NCI-H460 (cell line): ENCODE measurements at places on chromosomes 1 and 21. TPM values are rescaled to one million over a fixed set of nuclear protein-coding genes. Genes with fewer than 3 reads are reported as not detected.

Gene INKA2
- total RNA-seq: 0.67 and 1.6 TPM in 2 replicates

Gene AMY1A
- not detected in 2 replicates for total RNA-seq

DNA sequence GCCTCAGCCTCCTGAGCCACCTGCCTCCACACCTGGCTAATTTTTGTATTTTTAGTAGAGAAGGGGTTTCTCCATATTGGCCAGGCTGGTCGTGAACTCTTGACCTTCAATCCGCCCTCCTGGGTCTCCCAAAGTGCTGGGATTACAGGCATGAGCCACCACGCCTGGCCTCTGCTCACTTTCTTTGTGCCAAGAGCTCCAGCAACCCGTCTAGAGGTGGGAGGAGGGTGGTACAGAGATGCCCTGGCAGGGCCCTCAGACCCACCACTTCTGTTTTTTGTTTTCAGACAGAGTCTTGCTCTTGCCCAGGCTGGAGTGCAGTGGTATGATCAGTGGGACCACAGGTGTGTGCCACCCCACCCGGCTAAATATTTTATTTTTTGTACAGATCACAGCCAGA, 6.9 kb upstream of the SYNC start:
- no peak for DNase-seq

DNA sequence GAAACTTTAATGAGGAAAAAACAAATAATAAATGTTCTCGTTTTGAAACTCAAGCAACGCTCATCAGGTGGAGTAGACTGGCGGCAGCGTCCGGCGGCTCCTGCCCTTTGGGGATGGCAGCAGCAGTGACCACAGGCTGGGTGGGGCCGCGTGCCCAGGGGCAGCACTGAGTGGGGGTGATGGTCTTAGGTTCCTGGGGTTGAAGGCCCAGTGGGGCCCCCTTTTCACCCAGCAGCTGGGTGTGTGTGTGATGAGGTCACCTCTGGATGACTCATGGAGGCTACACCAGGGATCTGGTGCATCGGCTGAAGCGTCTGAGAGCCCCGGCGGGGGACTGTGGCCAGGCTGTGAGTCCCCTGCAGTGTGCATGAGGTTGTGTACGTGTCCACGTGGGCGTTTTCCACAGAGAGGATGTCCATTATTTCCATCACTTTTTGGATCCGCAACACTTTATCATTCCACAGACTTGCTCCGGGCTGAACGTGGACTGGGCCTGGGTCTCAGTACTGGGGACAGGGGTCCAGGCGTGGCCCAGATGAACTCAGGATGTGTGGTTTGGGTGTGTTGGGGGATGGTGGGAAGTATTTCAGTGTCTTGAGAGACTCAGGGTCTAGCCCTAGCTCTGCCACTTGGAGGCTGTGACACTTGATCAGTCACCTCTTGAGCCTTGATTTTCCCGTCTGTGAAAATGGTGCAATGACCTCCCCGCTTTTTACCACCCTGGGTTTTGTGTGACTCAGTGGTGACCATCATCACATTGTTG, 25.6 kb downstream of the LDLRAP1 start:
- no peak for DNase-seq

DNA sequence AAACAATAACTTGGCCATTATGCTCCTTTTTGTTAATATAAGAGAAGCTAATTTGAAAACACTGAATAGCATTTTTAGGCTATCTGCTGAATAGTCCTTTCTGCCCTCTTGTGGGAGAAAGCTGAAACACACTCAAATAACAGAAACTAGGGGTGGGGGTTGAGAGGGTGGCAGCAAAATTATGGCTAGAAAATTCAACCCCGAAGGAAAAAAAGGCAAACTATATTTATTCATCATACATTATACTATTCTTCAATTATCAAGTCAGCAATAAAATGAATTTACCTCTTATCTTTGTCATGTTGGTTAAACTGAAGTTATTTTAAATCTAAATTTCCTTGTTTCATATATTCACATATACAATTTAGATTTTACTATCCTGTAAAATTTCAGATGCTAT, 255.9 kb downstream of the FAF1 start:
- peak; percentile 19 for DNase-seq

Gene NEK2
- total RNA-seq: 53.5 and 56.5 TPM in 2 replicates

- no peak for DNase-seq
Observed at GRCh38 chr1:102942324-102942723, 166.0 kb downstream of the COL11A1 start.

GRCh38 chr1:222815440-222815765, 564 bp downstream of the DISP1 start:
- DNase-seq: no peak

- DNase-seq: no peak
Observed at GRCh38 chr1:81149649-81150325, 650.9 kb upstream of the ADGRL2 start.

GRCh38 chr1:186502087-186502486, 41.2 kb upstream of the PDC start:
- no peak for DNase-seq

- DNase-seq: no peak
Observed at GRCh38 chr1:211518330-211519289, 26.6 kb upstream of the RD3 start.

Gene EPS15
- total RNA-seq: 20.5 and 21.3 TPM in 2 replicates

Gene ZBTB8B
- total RNA-seq: not detected in 2 replicates

DNA sequence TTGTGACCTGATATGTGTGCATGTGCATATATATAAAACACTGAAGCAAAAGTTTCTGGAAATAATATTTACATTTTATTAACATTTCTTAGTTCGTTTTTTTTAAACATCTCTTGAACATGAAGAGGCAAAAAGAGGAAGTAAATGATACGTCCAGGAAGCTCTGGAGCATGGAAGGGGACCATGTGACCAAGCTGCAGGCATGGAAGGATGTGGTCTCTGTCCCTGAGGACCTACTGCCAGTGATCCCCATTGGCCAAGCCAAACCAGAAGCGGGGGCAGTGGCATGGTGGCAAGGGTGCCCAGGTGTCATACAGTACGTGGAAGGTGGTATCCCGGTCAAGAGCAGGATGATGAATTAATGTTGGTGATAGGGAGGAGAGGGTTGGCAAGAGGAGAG, 268.3 kb upstream of the PROX1 start:
- DNase-seq: no peak

DNA sequence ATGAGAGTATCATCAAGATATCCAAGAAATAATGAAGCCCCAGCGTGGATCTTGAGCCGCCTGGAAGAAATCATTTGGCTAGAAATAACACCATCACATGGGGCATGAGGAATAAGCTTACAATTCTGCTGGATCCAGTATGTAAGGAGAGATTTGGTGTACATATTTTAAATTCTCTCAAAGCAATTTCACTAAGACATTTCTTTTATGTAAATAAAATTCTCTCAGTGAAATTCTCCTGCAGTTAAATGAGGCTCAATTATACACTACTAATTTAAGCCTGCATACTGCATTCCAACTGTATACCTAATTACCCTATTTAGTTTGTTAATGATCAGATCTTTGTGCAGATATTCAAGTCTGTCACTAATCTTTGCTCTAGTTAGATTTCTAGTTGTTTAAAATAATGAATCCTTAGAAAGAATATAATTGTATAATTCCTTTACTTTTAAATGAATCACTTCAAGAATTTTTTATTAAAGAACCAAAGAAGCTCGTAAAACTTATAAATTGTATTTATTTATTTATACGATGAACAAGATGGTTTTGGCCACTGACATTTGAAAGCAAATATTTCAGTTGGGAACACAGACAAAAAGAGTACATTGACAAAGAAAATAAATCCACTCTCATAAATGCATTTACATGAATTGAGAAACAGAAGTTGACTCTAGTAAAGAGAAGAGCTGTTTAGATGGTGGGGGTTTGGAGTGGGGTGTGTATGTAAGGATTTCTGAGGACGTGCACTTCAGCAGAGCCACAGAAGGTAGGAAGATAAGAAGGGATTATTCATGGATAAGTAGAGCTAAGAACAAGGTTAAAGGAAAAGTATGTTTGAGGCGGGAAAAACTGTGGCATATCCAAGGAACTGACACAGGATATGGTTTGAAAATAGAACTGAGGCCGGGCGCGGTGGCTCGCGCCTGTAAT, 466.8 kb downstream of the DSCAM start:
- no peak for DNase-seq

Gene ADGRB2
- 2.3 and 2.5 TPM in 2 replicates for total RNA-seq

DNA sequence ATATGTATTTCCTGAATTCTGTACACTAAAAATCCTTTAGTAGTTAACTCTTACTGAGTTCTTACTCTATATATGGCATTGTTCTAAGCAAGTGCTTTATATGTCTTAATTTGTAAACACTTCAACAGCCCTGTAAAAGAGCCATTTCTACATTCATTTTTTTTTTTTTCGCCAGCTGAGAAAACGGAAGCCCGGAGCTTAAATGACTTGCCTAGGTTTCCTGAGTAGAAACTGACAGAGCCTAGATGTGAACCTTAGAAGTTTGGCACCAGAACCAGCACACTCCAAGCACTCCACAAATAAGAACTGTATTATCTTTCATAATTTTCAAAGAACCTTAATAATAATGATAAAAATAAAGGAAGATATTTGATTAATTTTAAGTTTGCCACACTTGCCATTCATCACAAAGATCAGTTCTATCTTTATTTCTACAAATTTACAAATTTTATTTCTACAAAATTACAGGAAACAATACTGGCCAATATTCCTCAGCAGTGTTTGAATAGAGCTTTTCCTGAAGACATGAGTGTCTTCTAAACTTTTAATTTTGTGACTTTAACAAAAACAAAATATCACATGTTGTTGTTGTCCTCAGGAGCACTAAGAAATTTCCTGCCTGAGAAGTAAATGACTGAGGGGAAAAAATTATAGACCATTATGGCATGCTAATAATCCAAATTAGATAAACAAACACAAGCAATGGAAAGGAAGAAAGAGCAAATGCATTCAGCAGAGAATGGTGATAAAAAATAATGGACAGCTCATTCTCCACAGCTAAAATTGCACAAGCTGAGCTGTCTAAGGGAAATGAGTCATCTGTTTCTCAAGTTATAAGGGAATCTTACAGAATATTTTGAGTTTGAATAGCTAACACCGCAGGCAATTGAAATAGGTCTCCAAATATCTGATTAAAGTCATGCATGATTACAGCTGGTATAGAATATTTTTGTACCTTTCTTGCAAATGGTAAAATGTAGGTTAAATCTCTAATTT, 71.2 kb downstream of the DPYD start:
- DNase-seq: peak; percentile 59

- no peak for DNase-seq
Observed at GRCh38 chr1:23288671-23289070, 55.4 kb downstream of the HNRNPR start.

Gene UBE2Q1
- 50.3 and 54.4 TPM in 2 replicates for total RNA-seq

Gene FCGR3B
- total RNA-seq: not detected in 2 replicates

Gene CTSE
- not detected in 2 replicates for total RNA-seq

DNA sequence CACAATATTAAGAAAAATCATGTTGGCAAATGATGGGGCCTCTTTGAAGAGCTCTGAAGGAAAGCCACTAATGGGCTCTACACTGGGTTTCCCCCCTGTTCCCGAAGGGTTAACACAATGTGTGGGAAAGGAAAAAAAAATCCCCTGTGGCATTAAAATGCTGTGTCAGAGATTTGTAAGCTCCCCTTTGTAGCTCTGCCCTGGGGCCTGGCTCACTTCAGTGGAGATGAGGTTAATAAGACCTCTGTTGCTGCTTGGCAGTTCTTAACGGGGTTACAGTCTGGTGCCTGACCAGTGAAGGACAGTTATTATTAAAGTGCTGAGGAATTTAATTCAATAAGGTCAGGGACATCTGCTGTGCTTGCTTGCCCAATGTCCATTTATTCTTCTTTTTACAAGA, 129.7 kb upstream of the UBE2U start:
- no peak for DNase-seq

GRCh38 chr1:191714845-191715244, 443.4 kb upstream of the RGS18 start:
- DNase-seq: no peak

DNA sequence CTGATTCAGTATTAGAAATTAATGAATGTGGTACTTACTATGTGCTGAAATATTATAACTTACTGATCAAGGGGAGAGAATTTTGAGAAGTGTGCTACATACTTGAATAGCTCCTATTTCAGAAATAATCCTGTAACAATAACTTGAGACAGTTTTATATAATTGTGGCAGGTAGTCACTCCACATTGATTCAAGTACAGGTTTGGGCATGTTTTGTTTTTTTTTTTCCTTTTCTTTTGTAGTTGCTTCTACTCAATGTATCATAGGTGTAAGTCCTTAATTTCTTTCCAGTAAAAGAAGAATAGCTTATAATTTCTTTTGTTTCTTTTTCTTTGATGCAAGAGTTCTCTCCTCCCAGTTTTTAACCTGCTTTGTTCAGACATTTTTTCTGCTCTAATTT, 86.1 kb upstream of the ADGRL2 start:
- DNase-seq: no peak

GRCh38 chr1:150976879-150977694, 2.5 kb upstream of the CERS2 start:
- DNase-seq: peak; percentile 97

GRCh38 chr1:209840611-209841010, 12.8 kb downstream of the UTP25 start:
- DNase-seq: no peak

Gene MLLT11
- total RNA-seq: 82.1 and 84.6 TPM in 2 replicates

DNA sequence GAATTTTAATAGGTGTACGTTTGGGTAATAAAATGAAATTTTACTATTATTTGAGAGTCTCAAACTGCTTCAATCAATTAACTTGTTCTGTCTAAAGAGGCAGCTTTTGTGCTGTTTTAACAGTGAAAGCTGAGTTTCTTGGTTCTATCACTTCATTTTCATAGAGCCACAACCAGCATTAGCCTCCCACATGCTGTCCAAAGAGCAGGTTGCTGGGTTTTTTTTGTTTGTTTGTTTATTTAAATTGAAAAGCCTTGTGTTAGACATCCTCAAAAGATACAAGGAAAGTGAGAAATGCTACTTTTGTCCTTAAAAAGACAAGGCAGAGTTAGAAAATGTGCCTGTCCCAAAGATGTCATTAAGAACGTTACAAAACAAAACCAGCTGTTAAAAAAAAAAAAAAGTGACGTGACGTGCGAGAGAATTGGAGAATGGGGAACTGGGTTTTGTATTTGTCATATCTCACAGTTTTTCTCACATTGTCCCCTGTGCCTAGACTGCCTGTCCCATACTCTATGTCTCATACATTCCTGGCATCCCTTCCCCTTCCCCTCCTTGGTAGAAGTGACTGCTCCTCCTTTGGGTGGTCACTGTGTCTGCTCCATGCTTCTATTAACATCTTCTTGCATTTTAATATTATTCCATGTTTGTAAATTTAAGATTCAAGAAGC, 63.1 kb upstream of the CD34 start:
- DNase-seq: no peak

Gene KCNJ6
- total RNA-seq: 0.07 TPM in 1 of 2 replicates, not detected in the other

Gene LINGO4
- total RNA-seq: not detected in 2 replicates
